ENCODE measurements at places on chromosomes 1 and 21.

- no peak for DNase-seq
Measured at GRCh38 chr1:221227872-221228337, 348.7 kb downstream of the HLX start.

DNA sequence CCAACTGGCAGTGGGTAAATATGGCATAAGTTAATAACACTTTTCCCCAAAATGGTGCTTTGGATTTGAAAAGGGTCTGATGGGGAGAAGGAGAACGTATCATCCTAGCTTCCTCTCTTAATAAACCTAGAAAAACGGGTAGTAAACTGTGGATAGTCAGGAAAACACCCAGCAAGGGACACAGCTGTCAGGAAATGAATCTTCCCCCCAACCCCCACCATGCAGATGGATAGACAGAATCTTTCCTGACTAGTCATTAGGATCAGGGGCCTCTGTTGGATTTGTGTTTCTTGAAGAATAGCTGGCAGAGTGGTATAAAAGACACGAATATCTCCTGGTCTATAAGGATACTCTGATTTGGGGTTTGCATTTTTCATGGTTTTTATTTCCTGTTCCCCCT is 22.5 kb upstream of the LAX1 start:
- DNase-seq, result peak; percentile 10

- no peak for DNase-seq
Measured at GRCh38 chr1:204169858-204170257, 3.7 kb upstream of the REN start.

GRCh38 chr1:7930645-7931445 is 9.8 kb downstream of the TNFRSF9 start:
- DNase-seq, result no peak

GRCh38 chr1:11948822-11949458 is 14.4 kb downstream of the PLOD1 start:
- DNase-seq, result peak; percentile 32

DNA sequence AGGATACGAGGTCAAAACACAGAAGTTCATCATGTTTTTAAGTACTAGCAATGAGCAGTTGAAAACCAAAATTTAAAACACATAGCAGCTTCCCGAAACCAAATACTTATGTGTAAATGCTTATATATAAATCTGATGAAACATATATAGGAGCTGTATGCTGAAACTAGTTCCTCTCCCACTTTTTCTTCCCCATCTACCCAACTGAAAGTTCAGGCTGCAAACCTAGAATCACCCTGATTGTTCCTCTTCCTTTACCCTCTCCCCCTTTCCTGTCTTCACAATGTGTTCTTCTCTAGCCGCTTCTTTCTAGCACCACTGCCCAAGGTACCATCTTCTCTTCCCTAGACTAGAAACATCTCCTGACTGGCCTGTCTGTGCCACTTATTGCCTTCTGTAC is 90.6 kb downstream of the ST3GAL3 start:
- DNase-seq, result no peak

- peak; percentile 87 for DNase-seq
Measured at GRCh38 chr1:59128239-59128736, 168.6 kb upstream of the FGGY start.

- DNase-seq, result no peak
Measured at GRCh38 chr1:159749630-159750029, 31.1 kb upstream of the DUSP23 start.

GRCh38 chr1:27886353-27886679 is 14.0 kb downstream of the THEMIS2 start:
- DNase-seq, result no peak

DNA sequence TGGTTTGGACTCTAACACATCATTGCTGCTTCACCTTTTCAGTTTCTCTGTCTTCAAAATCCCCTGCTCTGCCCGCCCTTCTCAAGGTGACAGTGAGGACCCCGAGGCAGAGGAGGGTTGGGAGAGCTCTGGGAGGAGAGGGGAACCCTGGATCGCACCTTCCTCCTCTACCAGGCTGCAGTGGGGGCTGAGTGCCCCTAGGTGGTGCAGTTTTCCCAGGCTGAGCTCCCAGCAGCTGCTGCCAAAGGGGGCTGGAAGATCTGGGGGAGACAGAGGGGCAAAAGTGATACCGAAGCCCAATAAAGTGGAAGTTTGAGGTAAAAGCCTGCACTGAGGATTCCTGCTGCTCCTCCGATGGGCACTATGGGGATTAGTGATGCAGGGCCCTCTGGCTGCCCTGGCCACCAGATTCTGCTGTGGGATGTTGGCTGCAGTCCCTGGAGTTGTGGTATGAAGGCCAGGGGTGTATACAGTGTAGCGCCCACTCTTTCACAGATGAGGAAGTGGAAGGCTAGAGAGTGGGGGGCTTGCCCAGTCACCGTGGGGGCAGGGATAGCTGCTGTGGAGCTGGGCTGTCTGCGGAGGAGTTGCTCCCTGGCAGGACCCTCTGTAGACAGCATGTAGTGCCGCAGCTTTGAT is 40.7 kb upstream of the SCMH1 start:
- DNase-seq, result peak; percentile 31
